CD4-positive, CD25-positive, alpha-beta regulatory T cell (primary cell): ENCODE measurements at places on chromosomes 2 and 18. TPM values are rescaled to one million over a fixed set of nuclear protein-coding genes. Genes with fewer than 3 reads are reported as not detected.

- DNase-seq = no peak
Observed at GRCh38 chr2:47172156-47172921, 17.2 kb upstream of the STPG4 start.

DNA sequence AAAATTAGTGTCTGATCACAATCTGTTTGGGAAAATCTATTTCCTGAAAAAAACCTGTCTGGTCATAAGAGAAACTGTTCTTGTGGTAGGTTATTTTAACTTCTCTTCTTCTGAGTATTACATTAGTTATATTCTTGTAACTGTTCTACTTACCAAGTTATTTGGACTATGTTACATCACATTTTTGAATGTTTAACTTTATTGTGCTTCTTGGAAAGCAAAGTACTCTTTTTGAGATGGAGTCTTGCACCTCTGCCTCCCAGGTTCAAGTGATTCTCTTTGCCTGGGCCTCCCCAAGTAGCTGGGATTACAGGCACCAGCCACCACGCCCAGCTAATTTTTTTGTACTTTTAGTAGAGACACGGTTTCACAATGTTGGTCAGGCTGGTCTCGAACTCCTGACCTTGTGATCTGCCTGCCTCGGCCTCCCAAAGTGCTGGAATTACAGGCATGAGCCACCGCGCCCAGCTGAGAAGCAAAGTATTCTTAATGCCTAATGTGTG, 39.4 kb downstream of the AFTPH start:
- DNase-seq = no peak

DNA sequence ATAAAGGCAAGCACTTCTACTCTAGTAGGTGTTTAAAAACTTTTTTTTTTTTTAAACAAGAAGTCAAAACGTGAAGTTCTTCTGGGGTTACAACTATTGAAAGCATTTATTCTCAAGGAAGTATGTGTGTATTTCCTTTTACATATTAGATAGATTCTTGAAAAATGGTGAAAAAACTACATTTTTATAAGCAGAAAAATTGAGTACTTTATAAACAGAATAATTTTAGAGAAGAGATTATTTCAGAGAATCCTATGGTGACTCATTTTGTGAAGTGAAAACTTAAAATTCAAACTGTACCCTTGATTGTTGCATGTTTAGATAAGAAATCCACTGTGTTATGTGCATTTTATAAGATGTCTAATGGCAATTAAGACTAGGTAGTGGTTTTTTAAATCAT, 2.9 kb downstream of the EML4 start:
- DNase-seq = no peak

The AQP12A gene
- polyA plus RNA-seq = not detected
